ENCODE measurements at places on chromosomes 1 and 21.
A peak's percentile ranks its signal among the peaks of the same experiment; 100 is the strongest.

DNA sequence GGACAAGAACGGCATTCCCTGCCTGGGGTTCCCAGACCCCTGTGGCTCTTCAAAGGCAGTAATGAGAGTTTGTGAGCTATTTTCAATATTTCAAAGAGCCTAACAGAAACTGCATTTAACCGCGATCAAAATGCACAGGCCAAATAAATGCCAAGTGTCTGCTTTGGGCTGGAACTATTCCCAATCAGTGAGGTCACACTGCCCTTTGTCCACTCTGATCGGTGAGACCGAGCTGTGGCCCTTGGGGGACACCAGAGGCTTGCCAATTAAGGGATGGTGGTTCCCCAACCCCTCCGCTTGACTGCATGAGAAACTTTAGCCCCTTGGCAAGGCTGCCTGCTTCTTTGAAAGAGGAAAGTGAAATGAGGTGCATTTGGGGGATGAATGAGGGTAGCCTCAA, 20.3 kb downstream of the CSMD2 start:
- no peak for DNase-seq

DNA sequence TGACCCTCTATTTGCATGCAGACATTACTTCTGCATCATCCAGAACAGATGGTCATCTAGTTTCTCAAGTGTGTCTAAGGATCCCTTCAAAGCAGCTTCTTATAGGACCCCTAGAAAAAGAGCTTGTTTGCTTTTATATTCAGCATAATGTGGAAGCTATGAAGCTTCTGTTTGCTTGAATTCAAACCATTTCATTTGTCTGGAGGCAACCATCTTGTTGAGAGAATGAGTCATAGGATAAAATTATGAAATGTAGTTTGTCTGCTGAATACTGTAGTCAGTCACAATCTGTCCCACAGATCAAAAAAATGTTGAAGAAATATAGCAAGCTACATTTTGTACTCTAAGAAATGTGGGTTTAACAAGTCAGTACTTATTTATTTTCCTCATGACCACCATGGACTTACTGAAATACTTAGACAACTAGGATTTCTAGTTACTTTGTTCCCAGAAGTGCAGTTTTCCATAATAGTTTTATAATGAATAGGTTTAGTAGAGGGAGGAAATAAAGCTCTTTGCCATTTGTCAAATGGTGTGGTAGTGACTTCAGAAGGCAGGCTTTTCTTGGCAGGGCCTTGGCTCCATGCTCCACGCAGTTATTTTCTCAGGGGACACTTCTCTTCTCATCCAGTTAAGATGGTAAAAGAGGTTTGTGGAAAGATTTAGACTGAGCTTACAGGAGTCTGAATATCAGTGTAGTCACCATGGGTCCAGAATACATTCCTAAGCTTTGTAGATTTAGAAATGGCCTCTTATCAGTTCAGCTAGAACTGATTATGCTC, 74.8 kb upstream of the DEPDC1 start:
- DNase-seq: no peak

DNA sequence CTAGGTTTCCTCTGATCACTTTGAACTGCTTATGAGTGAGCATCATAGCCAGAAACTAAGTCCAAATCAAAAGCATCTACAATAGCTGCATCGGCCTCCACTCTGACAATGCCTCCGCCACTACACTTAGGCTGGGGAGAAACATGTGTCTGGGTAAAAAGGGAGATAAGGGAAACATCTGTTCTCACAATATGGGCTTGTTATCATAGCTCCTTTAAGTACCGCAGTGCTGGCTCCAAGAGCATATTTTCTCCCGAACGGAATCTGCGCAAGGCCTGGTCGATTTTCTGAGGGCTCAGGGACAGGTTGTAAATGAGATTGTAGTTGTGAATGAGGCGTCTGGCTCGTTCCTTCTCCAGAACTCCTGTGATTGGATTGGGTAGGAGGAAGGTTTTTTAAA, 63.9 kb upstream of the CYP2J2 start:
- no peak for DNase-seq

- DNase-seq: no peak
Measured at GRCh38 chr1:179082999-179083335, 1.1 kb downstream of the TOR3A start.

GRCh38 chr21:33948096-33948950, 32.7 kb upstream of the ATP5PO start:
- DNase-seq: peak; percentile 91

DNA sequence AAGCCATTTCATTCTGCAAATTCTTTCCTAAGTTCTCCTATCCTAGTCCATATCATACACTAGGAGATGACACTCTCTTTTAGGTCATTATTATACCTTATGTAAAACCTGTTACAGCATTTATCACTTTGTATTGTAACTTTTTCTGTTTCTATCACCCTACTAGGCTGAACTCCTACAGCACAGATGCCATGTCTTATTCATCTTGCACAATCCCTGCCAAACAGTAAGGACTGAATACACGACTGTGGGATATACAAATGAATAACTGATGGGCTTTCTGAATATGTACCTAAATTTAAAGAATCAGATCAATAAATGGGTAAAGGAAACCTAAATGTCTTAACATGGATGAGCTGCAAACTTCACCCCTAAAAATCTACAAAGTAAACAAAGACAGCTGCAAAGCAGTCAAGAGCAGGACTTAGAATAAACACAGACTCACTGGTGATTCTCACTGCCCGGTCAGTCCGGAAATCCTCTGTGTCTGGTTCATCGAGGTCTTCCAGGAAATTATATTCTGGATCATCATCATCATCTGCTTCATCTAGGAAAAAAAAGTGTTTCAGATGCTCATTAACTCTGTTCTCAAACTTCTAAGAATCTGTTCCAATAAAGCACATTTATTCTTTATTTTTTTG, 62.3 kb downstream of the GON4L start:
- no peak for DNase-seq

GRCh38 chr1:186016856-186017255, 282.7 kb downstream of the HMCN1 start:
- no peak for DNase-seq

DNA sequence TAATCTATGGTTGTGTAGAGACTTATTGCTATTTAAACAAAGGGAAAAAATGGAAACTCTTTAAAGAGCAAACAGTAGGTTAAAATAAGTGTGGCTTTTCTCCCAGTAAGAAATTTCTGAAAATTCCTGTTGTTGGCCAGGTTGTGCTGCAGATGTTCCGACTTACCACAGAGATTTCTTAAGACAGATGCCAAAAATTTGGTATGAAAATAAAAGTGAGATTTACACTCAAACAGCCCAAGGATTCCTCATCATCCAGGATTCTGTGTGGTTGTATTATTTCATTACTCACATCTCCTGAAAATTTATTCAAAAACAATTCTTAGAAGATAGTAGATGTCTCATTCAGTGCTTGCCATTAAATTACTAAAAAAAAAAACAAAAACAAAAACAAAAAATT, 296.7 kb upstream of the PTBP2 start:
- no peak for DNase-seq

DNA sequence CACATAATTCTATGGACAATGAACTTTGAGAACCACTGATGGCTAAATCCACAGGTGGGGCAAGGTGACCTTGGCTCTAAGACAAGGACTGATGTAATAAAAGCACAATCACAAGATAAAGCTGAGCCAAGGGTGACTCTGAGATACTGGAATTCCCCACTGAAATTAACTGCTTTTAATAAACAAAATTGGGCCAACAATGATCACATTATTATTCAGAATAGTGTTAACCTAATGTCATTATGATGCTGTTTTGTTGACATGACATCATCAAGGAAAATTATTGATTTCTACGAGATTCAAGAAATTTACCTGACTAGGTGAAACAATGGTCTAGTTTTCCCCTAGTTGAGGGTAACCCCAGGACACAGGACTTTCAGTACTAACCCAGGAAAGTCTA, 273.7 kb upstream of the NFIA start:
- no peak for DNase-seq

GRCh38 chr1:119462964-119463363, 44.0 kb upstream of the HSD3B1 start:
- DNase-seq: no peak

- DNase-seq: no peak
Measured at GRCh38 chr1:7621334-7622219, 149.5 kb upstream of the VAMP3 start.

- peak; percentile 21 for DNase-seq
Measured at GRCh38 chr1:39102537-39103327, 76.6 kb downstream of the NDUFS5 start.

DNA sequence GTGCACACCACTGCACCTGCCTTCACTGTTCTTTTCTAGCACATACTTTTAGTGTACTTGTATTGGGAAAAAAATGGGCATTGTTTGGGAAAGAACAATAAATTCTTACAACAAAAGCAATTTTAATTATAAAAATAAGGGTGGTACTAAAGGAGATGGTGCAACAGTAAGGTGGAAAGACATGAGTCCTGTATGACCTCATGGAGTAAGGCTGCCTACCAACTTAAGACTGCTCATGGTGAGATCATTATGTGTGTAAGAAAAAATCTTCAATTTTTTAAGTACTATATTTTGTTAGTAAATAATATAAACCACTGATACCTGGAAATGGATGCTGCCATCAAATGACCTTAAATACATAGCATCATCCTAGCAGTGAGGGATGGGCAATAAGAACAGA, 29.6 kb upstream of the PHGDH start:
- no peak for DNase-seq

DNA sequence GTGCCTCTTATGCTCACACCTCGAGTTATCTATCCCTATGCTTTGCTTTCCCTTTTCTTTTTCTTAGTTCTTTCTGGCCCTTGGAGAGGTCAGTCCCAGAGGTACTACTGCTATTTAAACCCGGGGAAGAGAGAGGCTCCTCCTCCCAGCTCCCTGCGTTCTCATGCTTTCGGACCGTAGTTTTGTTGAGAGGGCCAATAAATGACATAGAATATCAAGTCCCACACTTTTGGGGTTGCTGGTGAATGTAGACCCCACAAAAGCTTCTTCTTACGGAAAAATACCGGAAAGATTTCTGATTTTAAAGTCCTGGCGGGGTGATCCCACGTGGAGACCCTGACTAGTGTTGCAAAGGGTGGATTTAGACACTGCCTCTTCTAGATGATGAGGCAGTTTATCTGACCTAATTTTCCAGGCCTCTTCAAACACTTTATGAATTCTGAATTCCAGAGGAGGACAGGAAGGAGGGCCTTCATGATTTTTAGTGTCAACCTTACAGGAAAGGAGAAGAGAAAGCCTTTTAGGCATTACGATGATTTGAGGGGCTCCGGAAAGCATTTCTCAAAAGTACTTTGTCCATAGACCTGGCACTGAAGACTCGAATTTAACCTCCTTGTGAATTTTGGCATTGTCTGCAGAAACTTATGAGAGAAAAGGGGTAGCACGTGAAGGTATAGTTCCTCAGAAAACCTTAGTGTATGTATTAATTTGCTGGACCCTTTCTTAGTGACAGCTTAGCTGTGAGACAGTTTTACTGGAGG, 694 bp downstream of the TMEM167B start:
- DNase-seq: no peak

DNA sequence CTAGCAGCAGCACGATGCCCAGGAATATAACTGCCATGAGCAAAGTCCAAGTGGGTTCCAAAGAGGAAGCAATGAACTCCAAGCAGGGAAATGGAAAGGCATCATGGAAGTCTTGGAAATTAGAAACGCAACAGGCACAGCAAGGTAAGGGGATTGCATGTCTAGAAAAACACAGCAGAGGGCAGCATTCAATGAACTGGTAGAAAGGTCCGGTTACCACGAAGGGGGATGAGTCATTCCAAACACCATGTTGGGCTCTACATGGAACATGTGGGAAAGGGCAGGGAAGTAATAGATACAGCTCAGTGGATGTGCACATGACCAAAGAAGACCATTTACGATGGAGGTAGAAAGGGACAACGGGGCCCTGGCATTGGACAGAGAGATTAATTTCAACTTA, 36.4 kb downstream of the RXRG start:
- peak; percentile 34 for DNase-seq

DNA sequence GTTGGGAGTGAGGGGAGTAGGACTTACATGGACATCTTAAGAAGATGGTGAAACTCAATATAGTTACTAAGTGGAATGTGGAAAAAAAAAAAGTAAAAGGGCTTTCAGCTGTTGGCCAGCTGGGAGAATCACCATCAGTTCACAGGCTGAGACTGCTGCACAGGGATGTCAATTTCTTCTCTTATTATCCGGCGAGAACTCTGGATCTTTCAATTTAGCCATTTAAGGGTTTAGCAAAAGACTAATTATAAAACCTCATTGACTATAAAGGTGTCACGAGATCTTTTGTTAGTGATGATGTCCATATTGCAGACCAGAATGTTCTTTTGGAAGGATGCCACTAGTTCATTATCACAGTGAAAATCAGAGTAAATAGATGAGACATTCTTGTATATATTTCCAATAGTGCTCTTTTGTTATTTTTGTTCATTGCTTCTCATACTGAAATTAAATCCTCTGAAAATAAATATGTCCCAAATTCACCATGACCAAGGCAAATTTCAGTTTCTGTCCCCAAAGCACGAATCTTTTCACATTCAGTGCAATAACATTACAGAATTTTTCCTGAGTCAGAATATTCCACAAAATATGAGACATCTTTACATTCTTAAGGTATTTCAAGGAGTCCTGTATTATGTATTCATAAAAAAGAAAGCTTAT, 266.1 kb downstream of the DNM3 start:
- no peak for DNase-seq

DNA sequence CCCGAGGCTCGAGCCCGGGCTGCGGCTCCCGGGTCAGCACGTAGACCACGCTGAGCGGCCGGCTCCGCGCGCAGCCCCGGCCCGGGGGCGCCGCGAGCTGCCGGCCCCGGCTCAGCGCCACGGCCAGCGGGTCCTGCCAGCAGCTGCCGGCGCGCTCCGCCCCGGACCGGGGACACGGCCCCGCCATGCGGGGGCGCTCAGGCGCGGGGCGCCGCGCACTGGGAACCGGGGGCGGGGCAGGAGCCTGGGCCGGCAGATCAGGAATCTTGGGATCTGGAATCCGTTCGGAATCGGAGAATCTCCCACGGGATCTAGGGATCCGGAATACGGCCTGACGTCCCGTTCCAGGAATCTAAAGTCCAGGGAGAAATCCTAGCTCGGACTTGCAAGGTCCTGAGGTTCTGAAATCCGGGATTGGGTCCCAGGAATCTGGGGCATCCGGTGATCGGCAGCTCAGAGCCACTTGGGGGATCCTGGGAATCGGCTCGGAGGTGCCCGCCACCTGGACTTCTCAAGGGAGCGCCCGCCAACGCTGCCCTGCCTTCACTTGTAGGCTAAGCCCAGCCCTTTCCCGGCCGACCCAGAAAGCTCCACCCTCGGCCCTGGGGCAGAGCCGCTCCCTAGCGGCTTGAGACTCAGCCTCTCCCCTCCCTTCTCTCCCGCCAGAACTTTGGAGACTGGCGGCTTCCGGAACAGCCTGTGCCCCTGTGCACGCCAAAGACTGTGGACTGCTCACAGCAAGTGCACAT, at the start of gene MAP3K6:
TSS of gene MAP3K6 (minus strand) at position 551 of the 749 bp plus-strand sequence. CDS start at position 187, 364 bp downstream.
- peak; percentile 31 for DNase-seq

DNA sequence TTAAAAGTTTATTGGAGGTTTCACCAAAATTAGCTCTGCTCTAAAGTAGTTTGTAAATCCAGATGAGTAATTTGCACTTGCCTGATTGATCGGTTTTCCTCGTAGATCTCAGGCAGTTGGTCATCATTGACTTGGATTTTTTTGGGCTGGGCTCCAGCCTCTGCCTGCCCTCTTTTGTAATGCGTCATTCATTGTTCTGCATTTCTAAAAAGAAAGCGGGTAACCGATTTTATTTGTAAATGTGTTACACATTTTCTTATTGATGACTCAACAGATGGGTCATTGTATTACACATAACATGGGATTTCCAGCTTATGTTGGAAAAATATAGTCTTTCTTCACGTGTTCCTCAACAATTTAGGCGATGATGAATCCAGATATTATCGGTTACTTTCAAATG, 5.5 kb downstream of the ETS2 start:
- DNase-seq: no peak
